CD4-positive, alpha-beta T cell treated with Interleukin-21 for 1 hour (primary cell): ENCODE measurements at places on chromosomes 2 and 18.

DNA sequence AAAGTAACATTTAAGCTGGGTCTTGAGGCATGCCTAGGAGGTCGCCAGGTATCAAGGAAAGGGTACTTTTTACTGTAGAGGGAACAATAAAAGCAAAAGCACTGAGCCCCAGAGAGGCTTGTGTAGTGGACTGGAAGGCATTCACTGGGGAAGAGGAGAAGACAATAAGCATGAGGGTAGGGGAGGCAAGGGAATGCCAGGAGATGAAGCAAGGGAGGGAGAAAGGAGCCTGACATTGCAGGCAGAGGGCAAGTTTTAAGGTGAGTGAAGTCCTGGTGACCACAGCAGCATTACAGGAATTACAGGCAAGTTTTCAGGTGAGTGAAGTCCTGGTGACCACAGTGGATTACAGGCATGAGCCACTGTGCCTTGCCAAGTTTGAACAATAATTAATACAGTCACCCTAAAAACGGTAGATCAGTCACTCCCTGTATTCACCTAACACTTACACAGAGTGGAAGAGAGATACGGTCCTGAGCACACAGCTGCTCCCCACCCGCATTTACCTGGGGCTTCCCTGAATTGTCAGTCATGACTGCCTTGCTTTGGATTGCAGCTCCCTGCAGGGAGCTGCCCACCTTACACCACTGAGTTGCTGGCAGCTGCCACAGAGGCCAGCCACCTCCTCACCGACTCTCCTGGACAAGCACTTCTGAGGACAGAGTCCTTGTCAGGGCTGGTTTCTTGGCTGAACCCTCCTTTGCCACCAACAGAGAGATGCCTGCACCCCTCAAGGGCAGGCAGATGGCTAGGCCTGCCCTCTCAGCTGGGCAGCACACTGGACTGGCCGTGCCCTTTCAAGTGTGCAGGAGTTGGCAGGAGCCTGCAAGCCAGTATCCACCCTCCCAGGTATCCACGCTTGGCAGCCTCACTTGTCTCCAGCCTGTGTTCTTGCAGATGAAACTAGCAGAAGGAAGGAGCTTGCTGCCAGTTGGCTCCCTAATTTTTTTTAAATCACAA, 153.2 kb upstream of the MSH6 start:
- DNase-seq: no peak

DNA sequence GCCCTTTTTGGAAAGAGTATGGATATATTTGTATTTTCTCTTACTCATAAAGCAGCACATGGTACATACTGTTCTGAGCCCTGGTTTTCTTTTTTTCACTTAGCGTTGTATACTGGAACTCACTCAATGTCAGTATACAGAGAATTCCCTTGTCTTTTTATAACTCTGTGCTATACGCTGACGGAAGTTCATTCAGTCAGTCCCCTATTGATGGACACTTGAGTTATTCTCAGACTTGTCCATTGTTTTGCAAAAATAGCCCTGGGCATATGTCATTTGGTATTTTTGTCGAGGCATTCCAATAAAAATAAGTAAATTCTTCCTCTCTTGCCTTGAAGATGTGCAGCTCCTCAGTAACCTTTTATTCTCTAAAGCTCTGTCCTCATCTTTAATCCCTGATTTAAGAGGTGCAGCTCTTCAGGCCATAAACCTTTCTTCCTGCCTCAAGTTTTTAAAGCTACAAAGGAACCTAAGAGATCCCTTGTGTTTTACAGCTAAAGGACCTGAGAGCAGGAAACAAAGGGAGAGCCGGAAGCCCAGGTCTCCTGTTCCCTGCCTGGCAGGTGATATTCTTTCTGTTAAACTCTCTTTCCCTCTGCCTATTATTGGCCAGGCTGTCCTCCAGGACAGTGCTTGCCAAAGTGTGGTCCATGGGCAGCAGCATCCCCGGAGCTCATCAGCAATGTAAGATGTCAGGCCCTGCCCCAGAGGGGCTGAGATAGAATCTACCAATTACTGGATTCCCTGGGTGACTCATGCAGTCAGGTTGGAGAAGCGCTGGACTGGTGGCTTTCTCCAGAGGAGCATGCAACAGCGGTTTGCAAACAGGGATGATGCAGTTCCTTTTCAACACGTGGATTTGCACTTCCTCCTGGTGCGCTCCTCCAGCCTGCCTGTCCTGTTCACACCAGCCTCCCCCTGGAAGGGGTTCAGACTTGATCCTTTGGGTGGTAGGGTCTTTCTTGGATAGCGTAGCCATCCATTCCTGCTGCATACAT, 158.0 kb downstream of the NEDD4L start:
- DNase-seq: no peak

- DNase-seq: no peak
Measured at GRCh38 chr2:237341872-237342271, 72.1 kb downstream of the COL6A3 start.

DNA sequence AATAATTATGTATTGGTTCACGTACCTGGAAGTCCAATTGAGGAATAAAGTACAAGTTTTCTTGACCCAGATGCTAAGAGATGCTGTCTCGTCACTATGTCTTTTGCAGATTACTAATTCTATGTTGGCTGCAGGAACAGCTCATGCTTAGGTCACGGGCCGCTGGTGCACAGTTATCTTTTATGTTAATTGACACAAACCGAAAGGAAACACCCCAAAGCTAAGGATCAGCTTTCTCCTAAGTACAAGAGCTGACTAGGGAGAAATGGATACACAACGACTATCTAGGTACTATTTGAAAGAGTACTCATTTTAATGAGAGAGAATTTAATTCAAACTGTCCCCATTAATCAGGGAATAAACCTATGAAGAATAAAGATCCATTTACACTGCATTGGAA, 217.7 kb upstream of the SLC35G4 start:
- no peak for DNase-seq

DNA sequence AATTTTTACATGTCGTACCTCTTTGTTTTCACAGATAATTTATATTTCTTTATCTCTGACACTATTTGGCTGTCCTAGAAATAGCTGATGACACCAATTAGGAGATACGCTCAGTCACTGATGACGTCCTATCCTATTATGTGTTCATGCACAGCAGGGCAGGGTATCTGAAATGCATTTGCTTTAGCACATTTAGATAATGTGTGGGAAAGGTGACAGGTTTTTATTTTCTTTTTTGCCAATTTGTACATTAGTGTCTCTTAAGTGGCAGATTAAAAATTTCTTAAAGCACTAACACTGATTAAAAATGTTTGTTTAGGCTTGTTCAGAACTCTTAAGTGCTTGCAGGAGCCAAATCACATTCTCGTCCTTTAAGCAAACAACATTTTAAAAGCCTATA, 39.7 kb downstream of the CDC42EP3 start:
- no peak for DNase-seq

DNA sequence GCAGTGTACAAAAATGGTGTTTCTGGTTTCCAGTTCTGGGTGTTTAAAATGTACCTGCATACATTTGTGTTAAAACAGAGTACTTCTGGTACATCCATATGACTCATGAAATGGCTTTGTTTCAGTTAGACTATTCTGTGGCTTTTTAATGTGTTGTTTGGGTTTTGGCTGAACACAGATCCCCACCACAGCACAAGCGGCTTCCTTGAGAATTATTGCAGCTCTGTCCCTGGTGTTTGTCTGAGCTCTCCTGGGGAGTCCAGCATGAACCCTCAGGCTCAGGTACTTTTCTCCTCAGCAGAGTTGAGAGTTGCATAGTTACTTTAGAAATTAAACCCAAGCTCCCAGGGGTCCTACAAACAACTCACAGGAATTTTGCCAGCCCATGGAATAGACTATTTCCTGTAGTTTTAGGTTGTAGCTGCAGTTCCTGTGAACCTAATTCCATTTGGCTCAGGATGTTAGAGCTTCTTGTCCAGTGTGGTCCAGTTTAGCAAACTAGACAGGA, 64.8 kb upstream of the EML6 start:
- no peak for DNase-seq

DNA sequence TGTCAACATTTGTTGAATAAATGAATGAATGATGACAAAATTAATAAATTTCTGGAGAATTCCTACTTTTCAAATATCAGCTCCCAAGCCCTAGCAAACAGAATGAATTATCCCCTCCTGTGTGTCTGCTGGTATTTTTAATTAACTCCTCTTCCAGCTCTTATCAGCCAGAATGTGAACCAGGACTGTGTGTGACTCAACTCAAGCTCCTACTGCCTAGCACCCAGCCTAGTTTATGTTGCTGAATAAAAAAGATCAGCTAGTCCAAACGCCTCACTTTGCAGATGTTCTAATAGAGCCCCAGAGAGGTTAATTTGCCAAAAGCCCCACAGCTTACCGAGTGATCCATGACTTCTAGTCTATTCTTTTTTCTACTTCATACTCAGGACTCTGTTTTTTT, 50.3 kb downstream of the RABL2A start:
- DNase-seq: no peak

DNA sequence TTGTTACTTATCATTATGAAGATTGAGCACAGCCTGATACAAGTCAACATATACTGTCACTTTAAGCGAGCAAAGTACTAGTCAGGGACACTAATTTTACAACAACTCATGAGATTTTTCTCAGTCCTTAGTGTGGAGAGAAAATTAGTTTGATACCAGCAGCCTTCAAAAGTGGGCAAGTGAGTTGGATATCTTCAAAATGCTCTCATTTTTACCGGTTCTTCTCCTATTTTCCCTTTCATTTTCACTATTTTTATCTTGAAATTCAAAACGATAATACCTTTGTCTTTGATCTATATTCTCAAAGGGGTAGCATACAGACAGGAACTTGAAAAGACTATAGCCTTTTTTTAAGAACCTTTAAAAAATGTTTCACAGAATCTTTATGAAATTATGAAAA, 52.0 kb upstream of the UBXN4 start:
- no peak for DNase-seq

- no peak for DNase-seq
Measured at GRCh38 chr2:64904413-64905329, 84.5 kb upstream of the SLC1A4 start.

DNA sequence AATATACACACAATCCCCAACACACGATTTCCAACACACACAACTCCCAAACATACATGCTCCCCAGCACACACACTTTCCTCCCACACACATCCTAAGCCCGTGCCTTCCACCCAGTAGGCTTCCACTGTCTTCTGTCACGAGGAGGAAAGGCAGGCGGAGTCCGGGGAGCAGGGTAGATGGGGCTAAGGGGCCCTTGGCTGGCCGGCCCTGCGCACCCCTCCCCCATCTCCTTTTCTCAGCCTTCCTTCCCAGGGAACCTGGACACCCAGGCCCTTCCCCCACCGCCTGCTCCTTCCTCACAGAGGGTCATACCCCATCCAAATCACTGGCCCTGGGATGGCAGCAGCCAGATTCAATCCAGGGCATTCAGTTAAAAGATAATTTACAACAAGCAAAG, 3.4 kb upstream of the PDCD1 start:
- no peak for DNase-seq

- DNase-seq: no peak
Measured at GRCh38 chr2:173164396-173164795, 88.8 kb downstream of the MAP3K20 start.

- peak; percentile 22 for DNase-seq
Measured at GRCh38 chr2:121080013-121080772, 204.8 kb downstream of the TFCP2L1 start.

- DNase-seq: no peak
Measured at GRCh38 chr18:29060349-29060748, 883.4 kb upstream of the CDH2 start.

GRCh38 chr2:65917986-65918385, 485.6 kb upstream of the SPRED2 start:
- DNase-seq: no peak

- DNase-seq: no peak
Measured at GRCh38 chr2:105387225-105387624, 11.6 kb downstream of the FHL2 start.

GRCh38 chr2:26327291-26328272, 18.4 kb upstream of the SELENOI start:
- DNase-seq: no peak

- peak; percentile 26 for DNase-seq
Measured at GRCh38 chr2:128091726-128092080, 703 bp downstream of the UGGT1 start.

DNA sequence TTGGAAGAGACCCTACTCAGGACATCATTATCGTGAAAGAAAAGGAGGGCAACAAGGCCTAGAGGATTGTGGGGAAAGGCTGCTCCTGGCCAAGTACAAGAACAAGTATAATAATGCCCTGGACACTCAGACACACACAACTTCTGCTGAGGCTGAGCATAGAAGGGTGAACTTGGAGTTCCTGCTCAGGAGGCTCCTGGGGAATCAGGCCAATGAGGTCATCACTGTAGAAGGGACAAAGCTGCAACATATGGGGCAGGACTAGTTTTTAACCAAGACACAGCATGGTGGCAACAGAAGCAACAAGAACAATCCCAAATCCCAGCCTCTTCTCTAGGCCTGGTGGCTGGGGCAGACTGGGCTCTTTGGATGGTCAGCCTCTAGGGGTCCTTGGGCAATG, 102.6 kb downstream of the POLR1A start:
- no peak for DNase-seq

- DNase-seq: no peak
Measured at GRCh38 chr2:240452462-240453256, 17.2 kb downstream of the GPC1 start.

DNA sequence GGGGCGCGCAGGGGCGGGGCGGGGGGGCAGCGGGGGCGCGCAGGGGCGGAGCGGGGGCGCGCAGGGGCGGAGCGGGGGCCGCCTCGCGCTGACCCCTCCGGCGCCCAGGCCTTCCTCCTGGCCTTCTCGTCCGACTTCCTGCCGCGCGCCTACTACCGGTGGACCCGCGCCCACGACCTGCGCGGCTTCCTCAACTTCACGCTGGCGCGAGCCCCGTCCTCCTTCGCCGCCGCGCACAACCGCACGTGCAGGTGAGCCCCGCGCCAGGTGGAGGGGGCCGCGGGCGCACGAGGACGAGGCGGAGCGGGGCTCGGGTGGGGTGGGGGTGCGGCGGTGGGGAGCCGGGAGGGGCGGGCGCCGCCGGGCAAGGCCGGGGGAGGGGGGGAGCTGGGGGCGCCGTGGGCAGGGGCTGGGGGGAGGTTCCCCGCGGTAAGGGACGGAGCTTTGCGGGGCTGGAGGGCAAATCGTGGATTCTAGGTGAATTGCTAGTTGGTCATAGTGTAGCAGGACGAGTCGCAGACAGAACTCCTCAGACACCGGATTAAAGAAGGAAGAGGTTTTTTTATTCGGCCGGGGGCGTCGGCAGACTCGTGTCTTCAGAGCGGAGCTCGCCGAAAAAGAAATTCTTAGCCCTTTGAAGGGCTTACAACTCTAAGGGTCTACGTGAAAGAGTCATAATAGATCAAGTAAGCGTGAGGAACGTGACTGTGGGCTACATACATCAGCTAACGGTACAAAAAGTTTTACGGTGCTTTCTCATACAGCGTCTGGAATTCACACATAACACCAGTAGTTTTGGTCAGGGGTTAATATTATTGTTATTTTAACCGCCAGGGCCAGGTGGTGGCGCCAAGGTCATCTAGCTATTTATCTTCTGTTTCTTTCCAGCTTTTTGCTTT, 29.9 kb downstream of the ANO7 start:
- peak; percentile 45 for DNase-seq

DNA sequence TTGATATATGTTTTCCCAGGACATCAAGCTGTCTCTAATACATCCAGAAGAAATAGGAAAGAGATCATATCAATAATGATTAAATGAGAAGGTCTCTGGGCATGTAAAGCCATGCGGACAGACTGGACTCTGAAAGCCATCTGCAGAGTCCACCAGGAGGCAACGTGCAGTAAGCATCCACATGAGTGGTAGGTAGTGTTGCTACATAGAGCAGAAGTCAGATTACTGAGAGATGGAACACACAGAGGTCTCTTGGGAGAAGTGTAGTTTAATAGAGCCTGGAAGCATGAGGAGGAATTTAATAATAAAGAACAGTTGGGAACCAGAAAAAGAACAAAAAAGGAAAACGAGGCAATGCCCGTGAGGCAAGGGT, 758.1 kb upstream of the DDX18 start:
- no peak for DNase-seq

GRCh38 chr18:5890331-5891183, 4.8 kb downstream of the TMEM200C start:
- DNase-seq: peak; percentile 1
